ENCODE measurements at places on chromosomes 12 and 14.

DNA sequence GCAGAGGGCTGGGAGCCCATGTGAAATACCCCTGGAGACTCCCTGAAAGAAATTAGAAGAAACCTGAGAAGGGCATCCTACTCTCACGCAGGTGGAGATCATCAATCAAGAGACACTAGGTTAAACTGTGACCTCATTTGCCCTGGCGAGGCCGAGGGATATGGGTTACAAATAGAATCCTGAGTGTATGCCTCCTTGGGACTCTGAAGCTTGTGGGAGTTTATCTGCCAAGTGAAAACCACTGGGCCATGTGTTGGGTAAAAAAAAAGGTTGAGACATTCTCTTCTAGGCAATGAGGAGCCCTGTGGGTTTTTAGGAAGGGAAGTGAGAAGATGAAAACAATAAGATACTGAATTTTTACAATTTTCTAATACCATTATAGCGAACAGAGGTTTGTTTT is 160.7 kb upstream of the ARID2 start:
- peak overlapping the region; percentile 36 for H3K27ac ChIP-seq
- peaks cover 15% of the 10 kb centered on the region for H3K4me1 ChIP-seq
- no peak overlapping the region for H3K4me3 ChIP-seq
- no peak for DNase-seq
- H3K27me3 ChIP-seq: no peaks in the 10 kb centered on the region

DNA sequence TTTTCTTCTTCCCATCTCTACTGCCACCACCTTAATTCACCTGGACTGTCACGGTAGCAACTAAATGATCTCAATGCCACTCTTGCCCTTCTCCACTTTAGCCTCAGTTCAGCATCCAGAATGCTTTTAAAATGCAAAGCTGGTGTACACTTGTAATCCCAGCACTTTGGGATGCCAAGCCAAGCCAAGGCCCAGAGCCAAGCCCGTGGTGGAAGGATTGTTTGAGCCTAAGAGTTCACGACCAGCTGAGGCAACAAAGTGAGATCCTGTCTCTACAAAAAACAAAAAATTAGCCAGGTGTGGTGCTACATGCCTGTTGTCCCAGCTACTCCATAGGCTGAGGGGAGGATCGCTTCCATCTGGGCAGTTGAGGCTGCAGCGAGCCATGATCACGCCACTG is 5.9 kb downstream of the CIPC start:
- no peak for DNase-seq
- H3K4me1 ChIP-seq: peaks cover 13% of the 10 kb centered on the region
- H3K27ac ChIP-seq: no peak overlapping the region
- peaks cover 29% of the 10 kb centered on the region for H3K36me3 ChIP-seq
- H3K27me3 ChIP-seq: no peaks in the 10 kb centered on the region
- no peak overlapping the region for H3K4me3 ChIP-seq

GRCh38 chr14:64746298-64747250 is 42.4 kb downstream of the PLEKHG3 start:
- H3K4me1 ChIP-seq: no peaks in the 10 kb centered on the region
- no peak overlapping the region for H3K4me3 ChIP-seq

GRCh38 chr12:11642785-11643184 is 6.7 kb upstream of the ETV6 start:
- H3K4me1 ChIP-seq: no peaks in the 10 kb centered on the region
- H3K27me3 ChIP-seq: no peaks in the 10 kb centered on the region

DNA sequence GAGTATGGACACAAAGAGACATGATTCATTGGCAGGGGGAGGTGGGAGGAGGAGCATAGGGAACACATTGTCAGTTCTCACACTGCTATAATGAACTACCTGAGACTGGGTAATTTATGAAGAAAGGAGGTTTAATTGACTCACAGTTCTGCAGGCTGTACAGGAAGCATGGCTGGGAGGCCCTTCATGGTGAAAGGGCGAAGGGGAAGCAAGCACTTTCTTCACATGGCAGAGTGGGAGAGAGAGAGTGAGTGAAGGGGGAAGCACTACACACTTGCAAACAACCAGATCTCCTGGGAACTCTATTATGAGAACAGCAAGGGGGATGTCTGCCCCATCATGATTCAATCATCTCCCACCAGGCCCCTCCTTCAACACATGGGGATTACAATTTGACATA is 391.8 kb downstream of the BMP4 start:
- H3K4me1 ChIP-seq: no peaks in the 10 kb centered on the region
- H3K27me3 ChIP-seq: no peaks in the 10 kb centered on the region
- H3K36me3 ChIP-seq: no peaks in the 10 kb centered on the region
- no peak overlapping the region for H3K27ac ChIP-seq
- DNase-seq: no peak

GRCh38 chr12:123148655-123149054 is 2.2 kb downstream of the PITPNM2 start:
- peak overlapping the region; percentile 67 for H3K4me3 ChIP-seq
- no peak overlapping the region for H3K27ac ChIP-seq
- H3K36me3 ChIP-seq: no peaks in the 10 kb centered on the region

DNA sequence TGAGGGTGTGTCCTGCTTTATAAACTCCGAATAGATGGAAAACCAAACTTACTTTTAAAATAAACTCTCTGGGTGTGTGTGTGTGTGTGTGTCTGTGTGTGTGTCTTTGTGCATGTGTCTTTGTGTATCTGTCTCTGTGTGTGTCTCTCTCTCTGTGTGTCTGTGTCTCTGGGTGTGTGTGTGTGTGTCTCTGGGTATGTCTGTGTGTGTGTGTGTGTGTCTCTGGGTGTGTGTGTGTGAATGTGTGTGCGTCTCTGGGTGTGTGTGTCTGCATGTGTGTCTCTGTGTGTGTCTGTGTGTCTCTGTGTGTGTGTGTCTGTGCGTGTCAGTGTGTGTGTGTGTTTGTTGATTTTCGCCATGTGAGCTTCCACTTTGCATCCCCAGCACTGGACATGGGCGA is 9.2 kb downstream of the RAN start:
- H3K4me1 ChIP-seq: peaks cover 4% of the 10 kb centered on the region
- no peak for DNase-seq
- no peak overlapping the region for H3K4me3 ChIP-seq
- no peaks in the 10 kb centered on the region for H3K27me3 ChIP-seq
- peaks cover 11% of the 10 kb centered on the region for H3K36me3 ChIP-seq
- no peak overlapping the region for H3K27ac ChIP-seq

GRCh38 chr12:53844994-53845844 is 93.4 kb upstream of the HOXC13 start:
- H3K27me3 ChIP-seq: peaks cover 69% of the 10 kb centered on the region
- no peak for DNase-seq
- no peak overlapping the region for H3K4me3 ChIP-seq
- H3K36me3 ChIP-seq: no peaks in the 10 kb centered on the region

- no peak overlapping the region for H3K27ac ChIP-seq
- DNase-seq: no peak
- no peaks in the 10 kb centered on the region for H3K27me3 ChIP-seq
- H3K36me3 ChIP-seq: no peaks in the 10 kb centered on the region
Observed at GRCh38 chr14:63435838-63436237, 107.3 kb downstream of the PPP2R5E start.

DNA sequence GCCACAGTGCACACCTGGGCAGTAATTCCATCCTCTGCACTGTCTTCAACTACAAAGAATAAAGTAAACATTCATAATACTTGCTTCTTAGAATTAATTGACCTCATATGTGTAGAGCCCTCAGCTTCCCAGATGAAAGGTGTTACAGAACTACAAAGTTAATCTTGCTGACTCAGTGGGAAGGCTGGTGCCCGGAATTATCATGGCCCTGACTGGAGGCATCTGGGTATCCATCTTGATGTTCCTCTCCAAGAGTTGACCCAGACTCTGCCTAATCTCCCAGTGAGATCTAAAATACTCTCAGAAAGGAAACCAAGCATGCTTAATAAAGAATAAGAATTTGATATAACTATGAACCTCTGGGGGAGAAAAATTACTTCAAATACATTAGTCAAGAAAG is 147.0 kb upstream of the ARID2 start:
- no peaks in the 10 kb centered on the region for H3K36me3 ChIP-seq
- H3K4me1 ChIP-seq: no peaks in the 10 kb centered on the region
- no peaks in the 10 kb centered on the region for H3K27me3 ChIP-seq
- no peak overlapping the region for H3K27ac ChIP-seq
- H3K4me3 ChIP-seq: no peak overlapping the region

- no peaks in the 10 kb centered on the region for H3K4me1 ChIP-seq
- DNase-seq: no peak
- no peak overlapping the region for H3K27ac ChIP-seq
- no peaks in the 10 kb centered on the region for H3K27me3 ChIP-seq
- no peak overlapping the region for H3K4me3 ChIP-seq
Observed at GRCh38 chr12:116508145-116509121, 50.7 kb upstream of the MAP1LC3B2 start.

DNA sequence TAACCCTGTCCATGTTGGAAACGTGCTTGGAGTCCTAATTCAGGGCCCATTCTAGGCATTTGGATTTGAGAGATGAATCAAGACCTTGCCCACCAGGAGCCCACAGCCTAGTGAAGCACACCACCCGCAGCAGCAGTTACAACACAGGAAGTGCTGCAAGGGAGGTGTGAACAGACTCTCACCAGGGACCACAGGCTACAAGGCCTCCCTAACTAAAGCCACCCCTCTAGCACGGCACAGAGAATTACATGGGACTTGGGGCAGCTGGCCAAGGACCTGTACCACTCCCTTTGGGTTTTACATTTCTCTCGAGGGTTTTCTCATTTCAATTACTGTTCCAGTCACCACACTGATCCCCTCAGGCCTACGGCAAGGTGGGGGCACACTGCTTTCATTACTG is 49.5 kb upstream of the FOXN3 start:
- H3K36me3 ChIP-seq: no peaks in the 10 kb centered on the region
- H3K27ac ChIP-seq: peak overlapping the region; percentile 74
- H3K27me3 ChIP-seq: no peaks in the 10 kb centered on the region
- peak; percentile 80 for DNase-seq

- H3K27me3 ChIP-seq: no peaks in the 10 kb centered on the region
- no peaks in the 10 kb centered on the region for H3K4me1 ChIP-seq
- DNase-seq: no peak
- H3K36me3 ChIP-seq: no peaks in the 10 kb centered on the region
Observed at GRCh38 chr12:83691730-83692129, 1005.0 kb downstream of the TMTC2 start.

DNA sequence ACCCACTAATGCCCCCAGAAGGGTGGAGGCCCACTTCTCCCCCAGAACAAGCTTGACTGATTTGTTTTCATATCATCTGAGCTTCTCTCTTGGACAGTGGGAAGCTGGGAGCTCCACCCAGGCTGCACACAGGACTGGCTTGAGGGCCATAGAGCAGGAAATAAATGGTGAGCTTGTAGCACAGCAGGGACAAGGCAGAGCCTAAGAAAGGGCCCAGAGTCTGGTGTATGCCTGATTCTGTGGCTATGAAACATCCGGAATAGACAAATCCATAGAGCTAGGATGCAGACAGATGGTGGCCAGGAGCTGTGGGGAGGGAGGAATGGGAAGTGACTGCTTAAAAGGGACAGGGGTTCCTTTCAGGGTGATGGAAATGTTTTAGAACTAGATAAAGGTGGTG is 79.0 kb downstream of the ARL6IP4 start:
- H3K4me1 ChIP-seq: no peaks in the 10 kb centered on the region
- no peak for DNase-seq
- H3K27me3 ChIP-seq: no peaks in the 10 kb centered on the region
- no peak overlapping the region for H3K4me3 ChIP-seq

GRCh38 chr14:44283836-44284235 is 223.2 kb downstream of the FSCB start:
- H3K27ac ChIP-seq: no peak overlapping the region
- no peak overlapping the region for H3K4me3 ChIP-seq
- no peak for DNase-seq
- H3K27me3 ChIP-seq: no peaks in the 10 kb centered on the region
- no peaks in the 10 kb centered on the region for H3K36me3 ChIP-seq

DNA sequence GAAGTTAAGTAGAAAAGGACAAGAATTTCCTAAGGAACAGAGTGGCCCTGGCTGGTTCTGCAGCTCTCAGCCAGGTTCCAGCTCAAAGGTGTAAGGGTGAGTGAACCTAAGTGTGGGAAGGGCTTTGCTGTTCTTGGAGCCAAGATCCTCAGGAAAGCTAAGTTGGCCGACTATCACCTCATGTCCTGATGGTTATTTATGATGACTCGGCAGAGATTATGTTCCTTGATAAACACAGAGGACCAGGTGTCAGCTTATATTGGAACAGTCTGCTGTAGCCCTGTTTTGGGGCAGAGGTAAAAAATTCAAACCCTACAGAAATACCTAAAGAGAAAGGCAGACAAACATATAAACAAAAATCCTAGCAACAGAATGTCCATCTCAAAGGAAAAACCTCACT is 128.5 kb downstream of the TBX3 start:
- no peak overlapping the region for H3K4me3 ChIP-seq
- H3K36me3 ChIP-seq: no peaks in the 10 kb centered on the region
- no peaks in the 10 kb centered on the region for H3K4me1 ChIP-seq
- DNase-seq: no peak
- H3K27ac ChIP-seq: no peak overlapping the region

- H3K4me1 ChIP-seq: no peaks in the 10 kb centered on the region
- H3K4me3 ChIP-seq: no peak overlapping the region
- no peaks in the 10 kb centered on the region for H3K36me3 ChIP-seq
- no peak overlapping the region for H3K27ac ChIP-seq
- peaks cover 8% of the 10 kb centered on the region for H3K27me3 ChIP-seq
Observed at GRCh38 chr12:58030566-58031279, 89.4 kb downstream of the ATP23 start.

DNA sequence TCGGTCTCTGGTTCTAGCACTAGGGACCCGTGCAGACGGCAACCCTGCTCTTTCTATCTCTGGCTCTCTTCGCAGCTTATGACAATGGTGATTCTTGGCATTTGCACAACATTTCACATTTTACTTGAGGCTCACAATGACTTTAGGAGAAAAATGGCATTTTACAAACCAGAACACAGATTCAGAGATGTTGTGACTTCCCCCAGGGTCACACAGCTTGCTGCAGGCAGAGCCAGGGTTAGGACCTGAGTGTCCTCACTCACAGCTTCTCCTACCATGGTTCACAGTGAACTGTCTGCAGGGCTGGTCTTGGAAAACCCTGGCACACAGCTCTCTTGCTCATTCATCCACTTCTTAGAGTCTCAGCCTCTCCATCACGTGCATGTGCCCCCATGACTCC is 23.7 kb downstream of the P2RX7 start:
- no peak for DNase-seq
- no peaks in the 10 kb centered on the region for H3K4me1 ChIP-seq
- H3K27ac ChIP-seq: no peak overlapping the region
- H3K27me3 ChIP-seq: peaks cover 3% of the 10 kb centered on the region

- H3K4me3 ChIP-seq: no peak overlapping the region
- no peaks in the 10 kb centered on the region for H3K4me1 ChIP-seq
- no peak for DNase-seq
- H3K27me3 ChIP-seq: no peaks in the 10 kb centered on the region
Observed at GRCh38 chr12:131771965-131772364, 56.2 kb upstream of the MMP17 start.

GRCh38 chr12:47903927-47904712 is 674 bp downstream of the VDR start:
- H3K4me3 ChIP-seq: no peak overlapping the region
- H3K27me3 ChIP-seq: peaks cover 26% of the 10 kb centered on the region
- H3K27ac ChIP-seq: no peak overlapping the region
- H3K4me1 ChIP-seq: no peaks in the 10 kb centered on the region
- DNase-seq: no peak

- H3K4me1 ChIP-seq: peaks cover 18% of the 10 kb centered on the region
- no peaks in the 10 kb centered on the region for H3K27me3 ChIP-seq
- H3K4me3 ChIP-seq: no peak overlapping the region
- no peak for DNase-seq
Observed at GRCh38 chr12:59600171-59600570, 4.3 kb downstream of the SLC16A7 start.

- no peak for DNase-seq
- H3K4me1 ChIP-seq: no peaks in the 10 kb centered on the region
- no peak overlapping the region for H3K4me3 ChIP-seq
- no peak overlapping the region for H3K27ac ChIP-seq
- no peaks in the 10 kb centered on the region for H3K27me3 ChIP-seq
Observed at GRCh38 chr12:29082522-29082921, 66.6 kb upstream of the FAR2 start.

- no peak overlapping the region for H3K27ac ChIP-seq
- no peaks in the 10 kb centered on the region for H3K27me3 ChIP-seq
Observed at GRCh38 chr12:80100591-80100990, 1.3 kb downstream of the OTOGL start.
